ENCODE measurements at places on chromosomes 2 and 18. TPM values are rescaled to one million over a fixed set of nuclear protein-coding genes. Genes with fewer than 3 reads are reported as not detected.

Gene IL1F10
- not detected for total RNA-seq

Gene ALPP
- total RNA-seq: not detected

Gene KHK
- 1.5 TPM for total RNA-seq

Gene UGT1A4
- not detected for total RNA-seq

Gene SGPP2
- not detected for total RNA-seq

Gene ALKAL2
- total RNA-seq: not detected

Gene CAPG
- 140 TPM for total RNA-seq

Gene DNER
- 0.73 TPM for total RNA-seq

Gene MARCHF4
- under 0.01 TPM for total RNA-seq

Gene FER1L5
- total RNA-seq: 0.39 TPM

Gene RBBP8
- 40.5 TPM for total RNA-seq

Gene GPR75
- 4.1 TPM for total RNA-seq

Gene RAMP1
- total RNA-seq: not detected

Gene DSG4
- not detected for total RNA-seq

Gene MAP2
- total RNA-seq: 0.78 TPM

Gene TUBA4A
- total RNA-seq: 17.6 TPM

Gene HOXD1
- total RNA-seq: not detected

Gene FEV
- total RNA-seq: not detected

Gene LOXHD1
- not detected for total RNA-seq

Gene CPLX4
- not detected for total RNA-seq

Gene CRACDL
- not detected for total RNA-seq

Gene CRYBA2
- total RNA-seq: not detected

Gene GBX2
- under 0.01 TPM for total RNA-seq

Gene FTCDNL1
- total RNA-seq: 1.8 TPM

Gene FSIP2
- total RNA-seq: 0.37 TPM

Gene DSEL
- 119 TPM for total RNA-seq

Gene TLX2
- under 0.01 TPM for total RNA-seq

Gene POTEF
- not detected for total RNA-seq

All from subcutaneous preadipocyte (primary cell).